ENCODE measurements at places on chromosomes 6 and 20.
A peak's percentile ranks its signal among the peaks of the same experiment; 100 is the strongest.

DNA sequence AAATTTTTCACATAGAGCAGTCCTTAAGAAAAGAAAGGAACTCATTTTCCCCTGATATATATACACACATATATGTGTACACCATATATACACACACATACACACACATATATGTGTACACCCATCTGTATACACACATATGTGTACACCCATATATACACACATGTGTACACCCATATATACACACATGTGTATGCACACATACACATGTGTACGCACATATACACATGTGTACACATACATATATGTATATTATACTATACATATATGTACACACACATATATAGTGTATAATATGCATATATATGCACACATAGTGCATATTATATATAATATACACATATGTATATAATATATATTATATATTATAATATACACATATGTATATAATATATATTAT is 9.1 kb downstream of the MAP3K4 start:
- DNase-seq: no peak

- DNase-seq: peak; percentile 20
Observed at GRCh38 chr6:5132731-5133130, 47.6 kb downstream of the PPP1R3G start.

- DNase-seq: no peak
Observed at GRCh38 chr20:24565835-24566351, 96.5 kb downstream of the SYNDIG1 start.

- DNase-seq: no peak
Observed at GRCh38 chr20:24598996-24599395, 129.6 kb downstream of the SYNDIG1 start.

DNA sequence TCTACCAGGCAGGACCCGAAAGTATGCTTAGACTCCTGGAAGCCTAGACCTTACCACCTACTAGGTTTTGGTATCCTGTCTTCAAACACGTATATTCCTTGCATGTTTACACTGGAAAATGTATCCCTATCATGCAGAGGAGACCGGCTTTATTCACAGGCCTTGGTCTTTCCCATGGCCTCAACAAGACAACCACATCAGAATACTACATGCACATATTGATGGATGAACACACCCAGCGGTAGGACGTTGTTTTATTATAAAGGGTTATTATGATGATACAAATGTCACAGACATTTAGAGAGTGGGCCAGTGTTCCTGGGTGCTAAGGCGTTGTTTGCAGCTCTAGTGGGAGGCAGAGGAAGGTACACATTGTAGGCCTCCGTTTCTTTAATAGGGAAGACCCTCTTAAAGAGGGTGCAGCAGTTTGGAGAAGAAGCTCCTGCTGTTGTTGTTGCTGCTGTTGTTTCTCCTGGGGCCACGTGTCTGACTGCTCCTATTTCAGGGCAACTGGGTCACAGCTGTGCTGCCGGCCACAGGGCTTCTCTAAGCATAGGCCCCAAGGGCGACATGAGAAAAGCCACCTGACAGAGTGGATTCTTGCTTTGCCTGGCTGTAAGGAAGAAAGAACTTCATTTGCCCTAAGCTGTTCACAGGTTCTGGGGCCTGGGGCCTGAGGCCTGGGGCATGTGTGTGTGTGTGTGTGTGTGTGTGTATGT is 98.3 kb upstream of the SASH1 start:
- no peak for DNase-seq

- no peak for DNase-seq
Observed at GRCh38 chr6:11961923-11962322, 50.2 kb upstream of the HIVEP1 start.

DNA sequence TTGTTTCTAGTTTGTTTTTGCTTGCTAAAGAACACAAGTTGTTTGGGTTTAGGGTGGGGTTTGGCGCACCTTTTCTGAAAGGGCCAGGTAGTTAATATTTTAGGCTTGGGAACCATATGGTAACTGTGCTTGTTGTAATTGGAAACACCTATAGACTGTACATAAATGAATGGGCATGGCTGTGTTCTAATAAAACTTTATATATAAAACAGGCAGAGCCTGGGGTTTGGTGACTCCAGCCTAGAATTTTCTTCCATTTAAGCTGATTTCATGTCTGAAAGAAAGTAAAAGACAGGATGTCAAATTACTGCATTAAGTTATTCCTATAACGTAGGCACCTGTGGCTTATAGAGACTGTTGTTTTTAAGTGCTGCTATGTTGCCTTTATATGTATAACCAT is 36.1 kb upstream of the MAPK13 start:
- DNase-seq: no peak

DNA sequence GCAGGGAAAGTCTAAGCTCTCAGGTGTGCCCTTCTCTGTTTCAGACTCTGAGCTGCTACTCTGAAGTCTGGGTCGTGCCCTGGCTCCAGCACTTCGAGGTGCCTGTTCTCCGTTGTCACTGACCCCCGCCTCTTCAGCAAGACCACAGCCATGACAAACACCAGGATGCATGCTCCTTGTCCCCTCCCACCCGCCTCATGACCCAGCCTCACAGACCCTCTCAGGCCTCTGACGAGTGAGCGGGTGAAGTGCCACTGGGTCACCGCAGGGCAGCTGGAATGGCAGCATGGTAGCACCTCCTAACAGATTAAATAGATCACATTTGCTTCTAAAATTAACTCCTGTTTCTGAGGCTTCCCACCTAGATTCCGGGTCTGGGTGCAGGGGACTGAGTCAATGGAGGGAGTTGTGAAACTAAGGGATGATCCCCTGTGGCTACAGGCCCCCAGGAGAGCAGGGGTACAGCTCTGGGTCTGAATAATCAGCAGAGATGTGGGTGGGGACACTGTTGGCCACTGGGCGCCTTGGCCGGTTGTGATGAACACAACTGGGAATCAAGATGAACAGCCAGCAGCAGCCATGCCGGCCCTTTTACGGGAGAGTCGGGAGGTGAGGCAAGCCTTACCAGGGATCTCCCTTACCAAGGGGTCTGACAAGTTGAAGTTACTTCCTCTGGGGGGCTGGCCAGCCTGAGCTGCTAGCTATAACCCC is 10.7 kb downstream of the CST7 start:
- DNase-seq: no peak

- DNase-seq: no peak
Observed at GRCh38 chr6:26214803-26215584, 127.8 kb downstream of the HFE start.

DNA sequence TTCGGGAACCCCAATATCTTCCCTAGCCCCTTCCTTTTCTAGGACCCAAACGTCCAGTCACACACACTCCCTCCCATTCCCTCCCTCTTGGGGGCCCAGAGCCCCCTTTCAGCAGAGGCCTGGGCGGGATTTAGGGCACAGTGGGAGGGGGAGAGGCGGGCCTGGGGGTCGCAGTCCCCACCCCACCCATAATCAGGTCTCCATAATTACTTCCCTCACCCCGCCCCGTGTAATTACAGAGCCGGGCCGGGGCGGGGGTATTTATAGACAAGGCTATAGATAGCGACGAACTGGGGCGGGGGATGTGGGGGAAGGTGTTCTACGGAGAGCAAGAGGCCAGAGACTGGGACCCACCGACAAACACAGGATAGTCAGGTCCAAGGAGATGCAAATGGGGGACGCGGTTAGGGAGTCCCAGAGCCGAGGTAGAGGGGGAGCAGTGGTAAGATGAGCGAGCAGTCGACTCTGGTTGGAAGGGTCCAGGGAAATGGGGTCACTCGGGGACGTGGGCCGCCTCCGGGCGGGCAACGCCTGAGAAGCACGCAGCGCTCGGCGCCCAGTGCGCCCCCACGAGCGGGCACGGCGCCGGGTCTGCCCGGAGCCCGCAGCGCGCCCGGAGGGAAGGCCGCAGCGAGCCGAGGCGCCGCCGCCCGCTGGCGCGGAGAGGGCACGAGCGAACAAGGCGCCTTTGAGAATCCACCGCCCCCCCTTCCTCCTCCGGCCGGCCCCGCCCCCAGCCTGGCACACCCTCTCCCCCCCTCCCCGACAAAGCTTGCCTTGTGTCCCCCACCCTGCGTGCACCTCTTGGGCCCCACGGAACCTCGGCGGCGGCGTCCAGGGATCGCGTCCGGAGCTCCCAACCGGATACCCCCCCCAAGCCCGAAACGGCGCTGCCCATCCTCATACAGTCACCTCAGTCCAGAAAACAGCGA is 670 bp upstream of the COL11A2 start:
- no peak for DNase-seq

- DNase-seq: peak; percentile 78
Observed at GRCh38 chr6:53544470-53545308, at the start of gene GCLC. TSS of gene GCLC (minus strand) at chr6:53545101. CDS start at chr6:53544645, 456 bp downstream.

DNA sequence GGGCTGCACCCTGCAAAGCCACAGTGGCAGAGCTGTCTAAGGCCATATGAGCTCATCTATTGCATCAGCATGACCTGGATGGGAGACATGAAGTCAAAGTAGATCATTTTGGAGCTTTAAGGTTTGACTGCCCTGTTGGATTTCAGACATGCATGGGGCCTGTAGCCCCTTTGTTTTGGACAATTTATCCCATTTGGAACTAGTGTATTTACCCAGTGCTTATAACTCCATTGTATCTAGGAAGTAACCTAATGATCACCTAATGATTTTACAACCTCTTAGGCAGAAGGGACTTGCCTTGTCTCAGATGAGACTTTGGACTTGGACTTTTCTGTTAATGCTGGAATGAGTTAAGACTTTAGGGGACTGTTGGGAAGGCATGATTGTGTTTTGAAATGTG is 575.4 kb downstream of the EPM2A start:
- DNase-seq: no peak

- DNase-seq: no peak
Observed at GRCh38 chr6:42726026-42726425, 3.6 kb upstream of the PRPH2 start.

DNA sequence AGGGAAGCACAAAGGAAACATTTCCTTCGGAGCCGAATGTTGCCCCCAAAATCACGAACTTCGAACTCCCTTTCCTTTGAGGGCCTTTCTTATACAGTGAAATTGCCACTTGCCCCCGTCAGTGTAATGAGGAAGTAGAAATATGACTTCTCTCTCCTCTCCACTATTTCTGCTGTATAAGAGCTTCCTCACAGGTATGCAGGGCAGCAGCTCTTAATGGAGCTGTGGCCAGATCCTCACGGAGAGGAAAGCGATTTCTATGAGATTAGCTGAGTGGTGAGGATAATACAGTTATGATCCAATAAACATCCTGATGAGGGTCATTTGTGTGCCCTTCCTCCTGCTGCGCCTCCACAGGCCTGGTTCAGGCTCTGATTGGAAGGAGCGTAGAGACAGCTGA is 10.8 kb upstream of the CPNE5 start:
- DNase-seq: no peak

GRCh38 chr6:51513891-51514747 is 573.3 kb downstream of the PKHD1 start:
- no peak for DNase-seq

- DNase-seq: no peak
Observed at GRCh38 chr6:49805246-49805645, 18.2 kb upstream of the PGK2 start.

DNA sequence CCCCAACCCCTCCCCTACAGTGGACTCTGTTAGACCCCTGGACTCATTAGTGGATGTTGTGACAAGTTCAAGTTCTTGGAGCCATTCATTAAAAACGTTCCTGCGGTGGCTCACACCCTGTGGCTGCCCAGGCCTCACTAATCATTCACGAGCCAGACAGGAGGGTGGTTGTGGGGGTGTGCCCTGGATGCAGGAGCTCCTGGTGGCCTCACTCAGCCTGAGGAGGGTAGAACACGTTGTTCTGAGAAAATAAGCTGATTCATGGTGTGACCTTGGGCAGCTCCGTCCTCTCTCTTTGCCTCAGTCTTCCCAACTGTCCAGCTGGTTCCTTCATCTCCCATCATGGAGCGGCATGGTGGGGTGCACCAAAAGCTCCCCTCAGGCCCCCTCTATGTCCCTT is 16.7 kb downstream of the SLC13A3 start:
- no peak for DNase-seq

DNA sequence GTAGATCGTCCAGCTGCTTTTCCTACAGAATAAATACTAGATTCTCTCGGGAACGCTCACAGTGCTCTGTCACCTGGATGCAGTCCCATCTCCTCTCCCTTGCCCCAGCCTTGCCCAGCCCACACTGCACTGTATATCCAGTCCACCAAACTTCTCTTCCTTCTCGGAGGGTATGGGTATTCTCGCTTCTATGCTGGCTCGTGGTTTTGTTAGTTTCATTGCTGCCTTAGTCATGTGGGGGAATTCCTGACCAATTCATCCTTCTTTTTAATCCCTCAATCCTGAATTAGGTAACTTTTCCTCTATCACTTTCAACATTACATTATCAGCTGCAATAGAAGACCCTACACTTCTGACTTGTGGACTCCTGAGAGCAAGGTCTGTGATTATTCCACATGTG is 252.4 kb downstream of the GMDS start:
- no peak for DNase-seq

- DNase-seq: no peak
Observed at GRCh38 chr20:50930139-50930975, 880 bp downstream of the ADNP start.

DNA sequence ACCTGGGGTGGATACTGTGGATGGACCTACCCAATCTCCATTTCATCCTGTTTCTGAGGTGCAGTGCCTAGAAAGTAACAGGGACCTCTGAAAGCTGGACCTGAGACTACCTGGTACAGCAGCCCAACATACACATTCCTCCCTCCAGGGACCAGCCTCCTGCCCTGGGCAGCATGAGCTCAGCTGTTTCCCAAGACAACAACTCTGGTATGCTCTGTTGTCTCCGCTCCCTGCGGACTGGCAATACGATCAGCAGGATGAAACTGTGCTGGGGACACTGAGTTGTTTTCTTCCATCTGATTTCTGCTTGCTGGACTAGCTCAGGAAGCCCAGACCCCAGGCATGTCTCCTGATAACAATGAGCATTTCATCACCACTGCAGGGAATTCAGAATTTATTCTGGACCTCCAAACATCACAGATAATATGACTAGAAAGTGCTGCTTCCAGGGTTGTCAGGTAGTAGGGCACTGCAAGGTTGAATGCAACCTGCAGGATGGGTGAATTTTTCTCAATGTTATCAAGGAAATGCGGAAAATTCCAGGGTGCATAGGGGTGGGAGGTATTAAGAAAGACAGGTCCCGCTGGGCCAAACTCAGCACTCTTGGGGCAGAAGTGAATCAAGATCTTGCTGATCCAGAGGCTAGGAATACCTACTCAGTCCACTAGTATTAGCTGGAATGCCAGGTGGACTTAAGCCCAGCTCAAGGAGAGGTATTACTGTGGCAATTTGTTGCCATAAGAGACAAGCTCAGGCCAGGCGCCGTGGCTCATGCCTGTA is 38.9 kb upstream of the SLC4A11 start:
- DNase-seq: no peak
